ENCODE measurements at places on chromosomes 11 and 22.

- no peak for DNase-seq
Measured at GRCh38 chr11:57460758-57461749, 726 bp downstream of the RTN4RL2 start.

DNA sequence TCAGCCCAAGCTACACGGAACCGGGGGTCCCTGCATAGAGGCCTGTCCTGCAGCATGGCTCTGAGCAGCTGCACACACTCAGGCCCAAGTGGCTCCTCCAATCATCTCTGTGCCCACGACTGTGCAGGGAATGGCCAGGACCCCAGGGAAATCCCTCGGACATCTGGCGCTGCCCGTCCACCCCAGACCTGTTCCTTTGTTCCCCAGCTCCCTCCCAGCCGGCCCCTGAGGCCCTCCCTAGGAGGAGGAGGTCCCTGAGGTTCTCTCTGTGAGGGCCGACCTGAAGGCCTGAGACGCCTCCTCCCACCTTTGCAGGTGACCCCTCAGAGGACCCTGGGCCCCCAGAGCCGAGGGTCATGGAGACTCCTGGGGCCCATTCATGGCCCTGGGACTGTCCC, 1.1 kb downstream of the MLC1 start:
- no peak for DNase-seq

GRCh38 chr11:102864724-102865123, 10.1 kb downstream of the MMP12 start:
- DNase-seq: no peak

DNA sequence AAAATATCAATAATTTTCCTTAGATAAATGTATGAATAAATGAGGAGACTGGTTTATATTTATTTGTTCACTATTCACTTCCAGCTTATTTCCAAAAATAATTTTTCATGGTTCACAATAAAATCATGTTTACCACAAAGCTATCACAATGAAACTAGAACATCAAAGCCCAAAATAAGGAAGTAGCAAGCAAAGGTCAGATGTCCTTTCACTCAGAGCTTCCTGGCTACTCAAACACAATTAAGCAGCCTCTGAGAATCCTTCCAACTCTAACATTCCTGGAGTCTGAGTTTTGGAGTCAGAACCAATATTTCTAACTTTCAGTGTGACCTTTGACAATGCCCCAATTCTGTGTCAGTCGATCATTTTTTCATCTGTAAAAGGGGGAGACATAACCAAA, 527.0 kb downstream of the SOX6 start:
- peak; percentile 17 for DNase-seq

- DNase-seq: no peak
Measured at GRCh38 chr11:64569300-64569970, 21.6 kb upstream of the SLC22A12 start.

Measured in esophagus muscularis mucosa (tissue), 4 donors.